ENCODE measurements at places on chromosomes 6 and 20. TPM values are rescaled to one million over a fixed set of nuclear protein-coding genes. Genes with fewer than 3 reads are reported as not detected.

The GGTLC1 gene
- not detected for total RNA-seq

The TAB2 gene
- total RNA-seq: 27.5 TPM

The SCUBE3 gene
- 0.05 TPM for total RNA-seq

The LY6G5C gene
- 1.3 TPM for total RNA-seq

The EGFL8 gene
- total RNA-seq: 1.8 TPM

The C6orf132 gene
- total RNA-seq: 2.8 TPM

The PHACTR1 gene
- total RNA-seq: not detected

The ZNF311 gene
- total RNA-seq: 0.22 TPM

The SLC17A1 gene
- total RNA-seq: not detected

The CSNK2B gene
- 174 TPM for total RNA-seq

The PROCR gene
- 105 TPM for total RNA-seq

The COL19A1 gene
- not detected for total RNA-seq

The MATN4 gene
- 0.16 TPM for total RNA-seq

The MUC21 gene
- total RNA-seq: not detected

The C20orf204 gene
- 0.32 TPM for total RNA-seq

The SERINC3 gene
- total RNA-seq: 69.0 TPM

The EYA2 gene
- 2.4 TPM for total RNA-seq

The GNAS-AS1 gene
- not detected for total RNA-seq

The METTL24 gene
- not detected for total RNA-seq

The PCK1 gene
- total RNA-seq: 0.06 TPM

The WFDC2 gene
- total RNA-seq: not detected

The TDRD6 gene
- total RNA-seq: not detected

The UBD gene
- total RNA-seq: 0.61 TPM

The SERPINB1 gene
- total RNA-seq: 51.6 TPM

The SLC32A1 gene
- not detected for total RNA-seq

The FRK gene
- 1.4 TPM for total RNA-seq

The VEGFA gene
- total RNA-seq: 30.8 TPM

The WFDC5 gene
- total RNA-seq: not detected

The JAG1 gene
- 37.5 TPM for total RNA-seq

The PTCHD4 gene
- total RNA-seq: not detected

The TP53TG5 gene
- total RNA-seq: not detected

The TXLNB gene
- not detected for total RNA-seq

The CPNE5 gene
- total RNA-seq: 0.16 TPM

The KCNQ2 gene
- 0.51 TPM for total RNA-seq

The GPX5 gene
- total RNA-seq: not detected

The DYNLRB1 gene
- 198 TPM for total RNA-seq

The BMP2 gene
- total RNA-seq: 0.30 TPM

The FNDC11 gene
- 0.25 TPM for total RNA-seq

The MYO6 gene
- 7.3 TPM for total RNA-seq

The COL9A3 gene
- total RNA-seq: 0.70 TPM

The PDYN gene
- total RNA-seq: not detected

The SMOC2 gene
- not detected for total RNA-seq

The KIAA1755 gene
- total RNA-seq: 0.21 TPM

The TPD52L2 gene
- total RNA-seq: 131 TPM

The SNX14 gene
- total RNA-seq: 37.6 TPM

The HLA-DQA1 gene
- not detected for total RNA-seq

The TCFL5 gene
- 2.8 TPM for total RNA-seq

The USP49 gene
- total RNA-seq: 1.1 TPM

The SIRPB1 gene
- 0.43 TPM for total RNA-seq

The BAG2 gene
- 7.6 TPM for total RNA-seq

The SULF2 gene
- total RNA-seq: 21.6 TPM

The SLC25A27 gene
- 0.32 TPM for total RNA-seq

The LIN28B gene
- 1.4 TPM for total RNA-seq

The LRRC73 gene
- total RNA-seq: 0.71 TPM

The RPP40 gene
- total RNA-seq: 23.3 TPM

The FAM83C gene
- total RNA-seq: 0.14 TPM

The APCDD1L gene
- total RNA-seq: 0.05 TPM

The ZNF334 gene
- not detected for total RNA-seq

Data from A549 treated with Hydrocortisone at 1 μM for 4 hours (cell line).